Vagina (tissue), 2 donors: ENCODE measurements at places on chromosomes 7 and 10.

- no peak for DNase-seq
These were observed 569.0 kb upstream of the SORCS1 start for GRCh38 chr10:107733328-107734130.

- DNase-seq: no peak
These were observed 50.8 kb downstream of the ZNF503 start for GRCh38 chr10:75350791-75351190.

- DNase-seq: no peak
These were observed 476.2 kb downstream of the GRM8 start for GRCh38 chr7:126776498-126776897.

DNA sequence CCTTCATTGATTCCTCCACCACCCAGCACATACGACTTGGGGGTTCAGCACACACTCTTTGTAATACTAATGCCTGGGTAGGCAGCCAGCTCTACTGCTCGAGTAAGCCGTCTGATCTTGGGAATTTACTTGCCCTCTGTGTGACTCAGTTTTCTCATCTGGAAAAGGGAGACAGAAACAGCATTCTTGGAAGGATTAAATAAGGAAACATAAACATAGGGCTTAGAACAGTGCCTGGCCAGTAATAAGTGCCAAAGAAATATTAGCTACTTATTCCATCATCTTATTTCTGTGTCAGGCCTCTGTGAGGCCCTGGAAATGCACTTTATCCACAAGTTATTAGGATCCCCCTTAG, 130.1 kb downstream of the TNS3 start:
- no peak for DNase-seq

DNA sequence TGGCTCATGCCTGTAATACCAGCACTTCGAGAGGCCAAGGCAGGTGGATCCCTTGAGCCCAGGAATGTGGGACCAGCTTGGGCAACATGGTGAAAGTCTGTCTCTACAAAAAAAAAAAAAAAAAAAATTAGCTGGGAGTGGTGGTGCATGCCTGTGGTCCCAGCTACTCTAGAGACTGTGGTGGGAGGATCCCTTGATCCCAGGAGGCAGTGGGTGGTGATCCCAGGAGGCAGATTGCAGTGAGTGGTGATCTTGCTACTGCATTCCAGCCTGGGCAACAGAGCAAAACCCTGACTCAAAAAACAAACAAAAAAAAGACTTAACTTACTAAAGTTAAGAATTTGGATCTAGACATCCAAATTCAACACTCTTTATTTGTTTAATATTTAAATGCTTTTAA, 10.2 kb upstream of the ADO start:
- DNase-seq: no peak

DNA sequence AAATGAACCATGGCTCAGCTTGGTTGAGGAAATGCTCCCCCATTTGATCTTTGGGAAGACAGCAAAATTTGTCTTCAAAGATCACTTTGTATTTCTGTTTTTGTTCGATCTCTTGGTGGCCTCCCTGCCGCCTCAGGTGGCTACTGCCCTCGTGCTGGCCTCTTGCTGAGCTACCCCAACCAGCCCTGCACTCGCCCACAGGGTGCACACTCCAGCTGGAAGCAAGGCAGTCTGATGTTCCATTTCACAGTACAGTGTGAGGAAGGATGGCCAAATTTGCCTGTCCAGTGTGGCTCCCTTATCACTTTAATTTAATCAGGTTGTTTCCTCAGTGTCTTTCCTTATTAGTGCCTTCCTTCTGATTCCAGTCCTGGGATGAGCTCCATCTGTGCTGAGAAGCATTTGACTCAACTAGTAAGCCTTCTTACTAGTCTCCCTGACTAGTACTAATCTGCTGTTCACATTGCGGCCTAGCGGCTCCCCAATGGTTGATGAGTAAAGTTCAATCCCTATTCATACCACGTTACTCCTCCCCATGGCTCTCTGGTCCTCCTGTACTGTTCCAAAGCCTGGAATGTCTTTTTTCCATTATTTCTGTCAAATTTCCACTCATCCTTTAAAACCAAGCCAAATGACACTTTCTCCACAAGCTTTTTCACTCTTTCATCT, 8.2 kb downstream of the MYOF start:
- no peak for DNase-seq

DNA sequence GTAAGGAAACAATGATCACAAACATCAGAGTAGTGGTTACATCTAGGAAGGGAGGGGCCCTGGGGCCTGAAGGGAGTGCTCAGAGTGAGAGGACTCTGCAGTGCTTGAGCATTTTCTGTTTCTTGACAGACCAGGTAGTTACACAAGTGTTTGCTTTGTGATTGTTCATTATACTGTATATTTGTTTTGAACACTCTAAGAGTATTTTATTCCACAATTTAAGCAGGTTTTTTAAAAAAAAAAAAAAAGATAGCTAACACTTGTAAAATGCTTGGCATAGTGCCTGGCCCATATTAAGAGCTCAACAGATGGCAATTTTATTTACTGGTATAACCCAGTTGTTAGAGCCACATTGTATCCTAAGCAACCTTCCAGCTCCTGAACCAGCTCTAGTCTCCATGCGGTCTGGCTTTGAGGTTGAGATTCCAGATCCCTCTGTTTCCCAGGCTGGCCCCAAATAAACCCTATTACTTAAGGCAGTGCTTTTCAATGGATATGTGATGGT, 20.1 kb upstream of the ATXN7L1 start:
- no peak for DNase-seq
